NT2/D1 (cell line): ENCODE measurements at places on chromosomes 7 and 10.
A peak's percentile ranks its signal among the peaks of the same experiment; 100 is the strongest.

GRCh38 chr7:35700333-35700732, 5.4 kb upstream of the HERPUD2 start:
- no peak for DNase-seq

DNA sequence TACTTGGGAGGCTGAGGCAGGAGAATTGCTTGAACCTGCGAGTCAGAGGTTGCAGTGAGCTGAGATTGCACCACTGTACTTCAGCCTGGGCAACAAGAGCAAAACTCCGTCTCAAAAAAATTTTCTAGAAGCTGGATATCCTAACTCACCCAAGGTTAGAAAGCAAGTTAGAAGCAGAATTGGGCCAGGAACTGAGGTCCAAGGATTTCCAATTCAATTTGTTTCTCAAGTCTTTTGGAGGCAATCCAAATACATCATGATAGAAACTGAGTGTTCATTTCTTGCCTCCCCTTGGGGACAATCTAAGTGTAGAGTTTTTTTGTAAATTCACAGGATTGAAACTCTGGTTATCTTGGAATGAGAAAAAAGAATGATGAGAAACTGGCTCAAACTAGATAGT, 45.5 kb downstream of the LAMB1 start:
- DNase-seq: no peak

DNA sequence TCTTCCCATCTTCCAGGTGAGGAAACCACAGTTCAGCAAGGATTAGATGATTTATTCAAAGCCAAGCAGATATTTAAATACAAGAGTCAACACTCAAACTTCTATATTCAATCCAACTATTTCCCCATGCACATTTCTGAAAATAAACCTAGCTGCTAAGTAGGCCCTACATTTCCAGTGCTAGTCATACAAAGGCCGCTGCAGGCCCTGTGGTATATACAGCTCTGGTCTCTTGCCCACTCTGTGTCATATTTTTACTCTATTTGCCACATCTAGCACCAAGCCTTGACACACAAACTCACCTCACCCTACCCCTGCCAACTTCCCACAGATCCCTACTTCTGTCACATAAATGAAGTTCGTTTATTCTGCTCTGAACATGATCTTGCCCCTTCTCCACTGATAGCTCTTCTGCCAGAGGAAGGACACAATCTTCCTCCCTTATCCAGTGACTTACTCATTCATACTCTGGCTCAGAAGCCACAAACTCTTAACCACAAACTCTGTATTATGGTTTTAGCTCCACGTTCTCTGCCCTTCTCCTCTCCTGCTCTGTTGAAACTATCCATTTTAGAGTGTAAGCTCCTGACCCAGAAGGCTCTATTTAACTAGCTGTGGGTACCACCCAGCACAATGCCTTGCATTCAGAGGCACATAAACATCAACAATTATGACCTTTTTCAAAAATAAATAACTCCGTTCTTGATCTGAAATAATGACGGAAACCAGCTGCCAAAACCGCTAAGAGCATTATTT, 180.7 kb downstream of the CPEB3 start:
- no peak for DNase-seq

- no peak for DNase-seq
Observed at GRCh38 chr10:80455461-80456349, 1.6 kb downstream of the TSPAN14 start.

- DNase-seq: no peak
Observed at GRCh38 chr10:79376078-79376628, 28.9 kb downstream of the PPIF start.

DNA sequence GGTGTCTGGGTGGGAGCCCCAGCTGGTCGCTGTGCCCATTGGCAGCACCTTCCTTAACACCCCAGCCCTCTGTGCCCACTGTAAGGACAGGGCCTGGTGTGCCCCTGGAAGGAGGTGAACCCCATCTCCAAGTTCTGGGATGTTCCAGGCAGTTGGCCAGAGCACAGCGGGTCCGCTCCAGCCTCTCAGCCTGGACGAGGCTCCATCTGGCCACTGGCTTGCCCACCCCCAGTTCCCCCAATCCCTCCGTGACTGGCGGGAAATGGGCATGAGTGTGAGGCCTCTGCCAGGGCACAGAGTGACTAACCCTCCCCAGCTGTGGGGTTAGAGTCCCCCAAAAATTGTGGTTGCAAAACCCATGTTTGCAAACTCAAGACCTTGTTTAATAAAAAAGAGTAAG, 15.6 kb downstream of the GRIFIN start:
- no peak for DNase-seq

- peak; percentile 92 for DNase-seq
Observed at GRCh38 chr7:76166404-76167255, 35.1 kb upstream of the SRRM3 start.

GRCh38 chr7:471866-472639, 47.6 kb downstream of the PDGFA start:
- DNase-seq: no peak

- no peak for DNase-seq
Observed at GRCh38 chr10:75801121-75801520, 369.7 kb downstream of the LRMDA start.

- peak; percentile 50 for DNase-seq
Observed at GRCh38 chr7:130875265-130875741, 141.3 kb upstream of the KLF14 start.
